ENCODE measurements at places on chromosomes 5 and 9.

DNA sequence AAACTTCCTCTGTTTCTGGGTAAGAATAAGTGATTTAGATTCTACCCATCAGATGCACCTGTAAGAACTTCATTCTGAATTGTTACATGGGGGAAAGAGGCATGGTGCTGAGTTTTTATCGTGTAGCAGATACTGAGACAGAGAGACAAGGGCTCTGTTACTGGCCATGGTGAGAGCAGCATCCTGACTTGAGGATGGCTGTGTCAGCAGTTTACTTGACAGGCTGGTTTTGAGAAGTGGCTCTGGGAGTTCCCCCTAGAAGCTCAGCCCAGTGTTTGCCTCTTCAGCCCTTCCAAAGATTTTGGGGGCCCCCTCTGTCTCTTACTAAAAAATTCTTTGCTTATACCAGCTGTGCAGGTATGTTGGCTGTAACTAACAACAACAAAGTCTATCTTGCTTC lies 510.5 kb downstream of the LRRC70 start:
- DNase-seq = no peak

- DNase-seq = no peak
Observed at GRCh38 chr5:28084069-28084468, 1045.7 kb upstream of the CDH9 start.

DNA sequence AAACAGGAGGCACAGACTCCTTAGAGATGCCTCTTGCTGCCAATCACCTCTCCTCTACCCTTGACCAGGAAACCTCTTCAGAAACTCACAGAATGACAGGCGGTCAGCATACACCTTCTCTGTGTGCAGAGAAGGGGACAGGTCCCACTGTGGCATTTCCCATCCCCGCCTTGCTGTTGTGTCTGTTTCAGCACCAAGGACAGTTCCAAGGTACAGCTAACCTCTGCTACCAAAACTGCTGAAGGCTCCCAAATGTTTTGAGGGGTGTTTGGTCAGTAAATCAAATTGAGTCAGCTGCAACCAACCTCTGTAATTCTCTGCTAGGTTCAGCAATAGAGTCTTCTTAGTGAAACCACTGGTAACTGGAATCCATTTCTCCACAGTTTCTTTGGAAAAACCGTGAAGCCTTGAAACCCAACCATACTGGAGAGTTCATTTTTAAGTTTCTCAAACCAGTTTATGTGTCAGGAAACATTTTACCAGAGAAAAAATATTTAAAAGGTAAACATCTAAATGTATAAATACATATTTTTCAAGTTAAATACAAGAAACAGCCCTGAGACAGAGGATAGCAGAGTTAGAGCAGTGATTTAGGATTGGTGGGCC lies 122.0 kb downstream of the DRD1 start:
- peak; percentile 40 for DNase-seq

DNA sequence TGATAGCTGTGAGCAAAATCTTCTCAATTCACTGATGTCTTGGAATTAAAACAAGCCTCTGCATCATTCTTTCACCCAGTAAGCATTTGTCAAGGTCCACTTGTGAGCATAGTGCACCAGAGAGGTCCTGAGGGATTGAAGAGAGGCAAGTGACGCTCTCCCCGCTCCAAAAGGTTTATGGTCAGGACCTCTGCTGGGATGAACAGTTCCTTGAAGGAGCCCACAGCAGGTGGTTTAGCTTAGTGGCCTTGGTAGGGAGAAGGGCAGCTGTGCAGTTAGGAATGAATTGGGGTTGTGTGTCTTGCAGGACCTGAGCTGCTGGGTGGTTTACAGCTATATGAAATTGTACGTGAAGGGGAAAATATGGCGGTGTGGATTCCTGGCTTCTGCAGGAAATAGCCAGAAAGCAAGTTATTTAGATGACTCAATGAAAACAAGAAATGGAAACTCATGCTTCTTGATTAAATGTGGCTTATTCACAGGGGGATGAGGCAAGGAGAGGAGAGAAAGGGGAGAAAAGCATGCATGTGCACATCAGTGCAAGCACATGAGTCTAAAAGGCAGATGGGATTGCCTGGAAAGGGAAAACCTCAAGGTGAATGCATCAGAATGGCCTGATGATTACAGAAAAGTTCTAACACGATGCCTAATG lies 42.0 kb downstream of the SUB1 start:
- no peak for DNase-seq

DNA sequence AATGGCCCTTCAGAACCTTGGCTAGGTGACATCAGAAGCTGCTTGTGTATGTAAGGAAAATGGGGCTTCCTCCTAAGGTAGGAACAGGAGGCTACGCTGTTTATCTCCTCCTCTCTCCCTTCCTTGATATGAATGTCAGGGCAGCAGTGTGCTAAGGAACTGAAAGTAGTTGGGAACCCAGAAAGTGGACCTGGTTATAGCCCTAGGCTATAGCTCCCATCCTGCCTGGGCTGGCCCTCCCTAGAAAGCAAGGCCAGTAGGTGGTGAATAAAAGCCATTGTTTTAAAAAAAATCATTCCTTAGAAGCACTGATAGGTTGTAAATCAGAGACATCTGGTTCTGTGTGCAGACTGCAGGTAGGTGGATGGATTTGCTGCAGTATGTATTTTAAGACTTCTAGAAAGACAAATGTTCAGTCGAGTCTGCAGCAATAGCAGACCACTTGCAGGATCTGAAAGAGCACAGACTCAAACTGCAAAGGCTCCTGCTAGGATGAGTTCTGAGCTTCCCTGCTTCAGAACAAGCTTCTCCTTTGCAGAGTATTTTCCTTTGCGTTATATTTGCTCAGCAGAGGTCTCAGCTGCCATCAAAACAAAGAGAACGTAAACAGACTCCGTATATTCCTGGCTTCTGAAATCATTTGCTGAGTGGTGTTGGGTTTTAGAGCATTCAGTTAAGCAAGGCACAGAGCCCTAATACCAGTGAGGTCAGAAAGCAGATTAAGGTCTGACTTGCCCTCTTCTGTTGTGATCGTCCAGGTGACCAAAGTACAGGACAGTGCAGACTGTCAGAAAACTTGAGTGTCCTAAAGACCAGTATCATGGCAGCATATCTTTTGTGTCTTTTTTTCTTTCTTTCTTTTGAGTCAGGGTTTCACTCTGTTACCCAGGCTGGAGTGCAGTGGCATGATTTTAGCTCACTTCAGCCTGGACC lies 20.1 kb upstream of the CFAP157 start:
- DNase-seq = no peak

- no peak for DNase-seq
Observed at GRCh38 chr9:13318027-13318426, 38.5 kb upstream of the MPDZ start.

Data from epithelial cell of esophagus (primary cell).